ENCODE measurements at places on chromosomes 16 and 17.

- DNase-seq = no peak
Measured at GRCh38 chr17:77434136-77435114, 293.7 kb downstream of the SEC14L1 start.

DNA sequence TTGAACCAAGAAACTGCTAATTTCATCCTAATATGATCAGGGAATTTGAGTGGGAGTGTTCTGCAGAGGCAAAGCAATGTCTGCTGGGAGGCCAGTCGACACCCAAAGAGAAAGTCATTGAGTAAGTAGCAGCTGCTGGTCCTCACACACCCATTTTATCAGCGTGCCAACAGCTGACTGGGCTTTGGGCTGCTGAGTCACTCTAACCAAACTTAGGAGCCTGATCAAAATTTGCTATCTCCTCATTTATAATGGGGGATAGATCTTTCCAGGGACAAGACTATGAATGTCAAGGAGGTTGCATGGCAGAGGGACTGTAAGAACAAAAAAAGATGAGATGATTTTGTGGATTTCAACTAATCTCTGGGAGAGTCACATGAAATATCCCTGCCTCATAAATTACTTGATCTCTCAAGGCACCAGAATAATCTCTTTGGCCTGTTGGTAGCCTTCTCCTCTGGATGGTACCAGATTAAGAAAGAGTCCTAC, 32.9 kb downstream of the CPSF4L start:
- DNase-seq = peak; percentile 90

GRCh38 chr16:85927959-85928358, 29.0 kb downstream of the IRF8 start:
- DNase-seq = no peak

DNA sequence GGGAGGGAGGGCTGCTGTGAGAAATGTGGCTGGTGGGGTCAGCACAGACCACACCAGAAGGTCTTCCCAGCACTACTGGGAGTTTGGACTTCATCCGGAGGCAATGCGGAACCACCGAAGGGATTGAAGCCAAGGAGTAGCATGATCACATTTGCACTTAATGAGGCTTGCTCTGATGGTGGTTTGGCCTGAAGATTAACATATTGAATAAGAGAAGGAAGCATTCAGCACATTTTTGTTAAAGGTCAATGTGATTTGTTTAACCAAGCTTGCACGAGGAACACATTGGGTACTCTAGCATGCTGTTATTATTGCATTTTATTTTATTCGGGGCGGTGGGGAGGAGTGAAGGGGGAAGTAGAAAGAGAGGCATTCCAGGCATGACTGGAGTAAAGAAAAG, 378.6 kb downstream of the UTP18 start:
- DNase-seq = no peak

- DNase-seq = peak; percentile 62
Measured at GRCh38 chr17:29710520-29710884, 87.8 kb upstream of the CORO6 start.

- no peak for DNase-seq
Measured at GRCh38 chr17:4201226-4201625, 58.2 kb downstream of the CYB5D2 start.

DNA sequence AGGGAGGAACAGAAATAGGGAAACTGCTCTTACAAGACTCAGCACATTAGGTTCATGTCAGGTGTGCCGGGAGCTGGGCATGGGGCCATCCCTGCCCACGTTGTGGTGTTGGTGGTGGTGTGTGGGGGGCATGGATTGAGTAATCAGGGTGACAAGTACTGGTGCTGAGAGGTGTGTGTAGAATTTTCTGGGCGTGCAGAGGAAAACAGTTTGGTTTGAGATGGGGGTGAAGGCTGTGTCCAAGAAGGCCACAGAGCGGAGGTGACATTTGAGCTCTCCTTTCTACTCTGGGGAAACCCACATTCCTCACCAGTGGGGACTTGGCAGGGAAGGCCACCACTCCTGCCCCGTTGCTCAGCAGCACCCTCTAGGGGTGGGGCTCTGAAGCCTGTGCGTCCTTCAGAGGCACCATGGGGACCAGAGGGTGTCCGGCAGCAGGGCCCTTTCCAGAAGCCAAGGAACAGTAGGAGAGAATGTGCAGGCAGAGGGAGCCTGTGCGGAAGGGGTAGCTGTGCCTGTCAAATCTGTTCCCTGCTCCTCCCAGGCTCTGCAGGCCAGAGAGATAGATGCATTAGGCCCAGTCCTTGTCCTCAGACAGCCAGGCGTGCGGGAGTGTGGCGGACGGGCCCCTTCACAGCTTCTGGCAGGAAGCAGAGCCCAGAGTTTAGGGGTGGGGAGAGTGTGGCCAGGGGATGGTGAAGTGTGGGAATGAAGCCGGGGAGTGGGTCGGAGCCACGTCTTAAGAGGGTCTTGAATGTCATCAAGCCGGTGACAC, 48.7 kb upstream of the GSE1 start:
- DNase-seq = no peak

GRCh38 chr16:89481356-89481955, 8.9 kb downstream of the ANKRD11 start:
- no peak for DNase-seq

DNA sequence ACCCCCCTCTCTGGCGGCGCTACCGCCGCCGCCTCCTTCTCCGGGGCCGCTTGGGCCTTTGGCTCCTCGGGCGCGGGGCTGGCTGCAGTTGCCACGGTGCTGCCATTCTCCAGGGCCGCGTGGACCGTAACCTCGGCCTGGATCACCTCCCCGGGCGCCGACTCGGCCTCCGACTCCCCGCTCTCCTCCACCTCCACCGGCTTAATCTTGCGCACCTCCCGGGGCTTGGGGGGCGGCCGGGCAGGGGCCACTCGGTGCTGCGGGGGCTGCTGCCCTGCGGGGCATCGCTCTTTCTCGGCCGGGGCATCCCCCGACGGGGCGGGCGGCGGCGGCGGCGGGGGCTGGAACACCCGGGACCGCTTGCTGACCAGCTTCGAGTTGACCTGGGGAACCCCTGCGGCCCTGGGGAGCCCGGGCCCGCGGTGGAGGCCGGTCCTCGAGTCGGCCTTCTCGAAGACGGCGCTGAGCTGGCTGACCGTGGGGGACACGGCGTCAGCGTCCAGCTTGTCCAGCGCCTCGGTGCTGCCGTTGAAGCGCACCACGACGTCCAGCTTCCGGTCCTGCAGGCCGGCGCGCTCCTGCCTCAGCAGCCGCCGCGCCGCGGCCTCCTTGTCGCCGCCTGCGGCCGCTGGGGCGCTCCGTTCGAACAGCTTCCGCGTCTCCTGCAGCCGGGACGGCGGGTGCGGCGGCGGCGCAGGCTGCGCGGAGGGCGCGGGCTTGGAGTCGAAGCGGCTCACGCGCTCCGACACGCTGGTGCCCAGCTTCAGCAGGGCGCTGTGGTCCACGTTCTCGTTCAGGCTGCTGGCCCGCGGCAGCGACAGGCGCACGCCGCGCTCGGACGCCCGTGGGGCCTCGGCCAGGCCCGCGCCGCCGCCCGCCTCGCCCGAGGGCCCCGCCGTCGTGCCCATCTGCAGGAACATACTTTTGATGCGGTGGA, 792 bp downstream of the PPP1R9B start:
- peak; percentile 67 for DNase-seq

DNA sequence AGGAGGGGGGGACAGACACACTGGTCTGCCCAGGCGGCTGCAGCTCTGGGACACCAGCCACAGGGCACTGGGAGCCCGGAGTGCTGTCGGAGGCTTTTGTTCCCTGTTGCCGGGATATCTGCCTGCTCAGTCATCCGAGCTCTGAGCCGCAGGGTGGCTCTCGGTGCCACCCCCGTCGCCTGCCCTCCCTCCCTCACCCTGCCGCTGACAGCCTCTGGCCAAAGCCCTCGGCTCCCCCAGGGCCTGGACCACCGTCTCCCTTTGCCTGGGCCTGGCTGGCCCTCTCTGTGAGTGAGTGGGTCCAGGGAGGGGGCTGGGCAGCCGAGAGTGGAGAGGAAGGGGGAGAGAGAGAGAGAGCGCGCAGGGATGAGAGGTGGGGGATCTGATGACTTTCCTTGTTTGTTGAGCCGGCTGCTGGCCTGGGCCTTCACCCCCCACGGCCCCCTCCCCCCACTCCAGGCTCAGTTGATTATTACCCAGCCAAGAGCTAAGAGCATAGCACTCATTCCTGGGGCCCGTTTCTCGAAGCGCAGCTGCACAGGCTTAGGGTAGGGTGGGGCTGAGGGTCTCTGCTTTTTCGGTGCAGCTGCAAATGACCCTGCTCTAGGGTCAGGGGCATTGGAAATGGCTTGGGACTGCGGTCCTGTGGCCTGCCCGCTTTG, 2.7 kb downstream of the FOXJ1 start:
- DNase-seq = no peak

DNA sequence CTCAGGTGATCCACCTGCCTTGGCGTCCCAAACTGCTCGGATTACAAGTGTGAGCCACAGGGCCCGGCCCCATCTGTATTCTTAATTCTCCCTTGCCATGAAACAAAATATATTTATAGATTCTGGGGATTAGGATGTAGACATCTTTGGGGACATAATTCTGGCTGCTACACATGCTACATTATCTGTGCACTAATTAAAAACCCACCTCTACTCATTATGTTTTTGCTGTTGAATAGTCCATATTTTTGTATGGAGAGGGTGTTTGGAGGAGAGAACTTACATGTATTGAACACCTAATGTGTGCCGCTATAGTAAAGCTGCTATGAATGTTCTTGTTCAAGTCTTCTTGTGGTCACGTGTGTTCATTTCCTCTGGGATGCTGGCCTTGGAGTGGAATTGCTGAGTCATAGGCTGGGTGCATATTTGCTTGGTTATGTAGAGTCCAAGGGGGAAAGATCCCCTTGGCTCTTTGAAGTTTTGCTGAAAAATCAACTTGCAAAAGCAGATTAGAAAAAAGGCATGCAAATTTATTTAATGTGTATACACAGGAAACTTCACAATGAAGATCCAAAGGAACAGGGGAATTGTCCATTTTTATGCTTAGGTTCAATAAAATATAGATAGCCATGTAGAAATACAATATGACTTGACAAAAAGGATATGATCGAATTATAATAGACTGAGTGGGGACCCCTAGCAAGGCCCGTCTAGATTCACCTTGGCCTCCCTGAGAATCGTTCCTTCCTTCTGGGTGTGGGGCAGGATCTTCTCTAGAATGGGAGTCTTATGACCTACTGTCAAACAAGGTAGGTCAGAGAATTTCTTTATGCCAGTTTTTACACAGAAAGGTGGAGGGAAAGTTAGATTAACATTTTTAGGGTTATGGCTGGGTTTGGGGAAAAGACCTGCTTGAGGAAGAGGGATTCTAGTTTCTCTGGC, 42.1 kb upstream of the GPRC5B start:
- DNase-seq = peak; percentile 57

GRCh38 chr17:39447561-39447960, 3.5 kb downstream of the MED1 start:
- no peak for DNase-seq

DNA sequence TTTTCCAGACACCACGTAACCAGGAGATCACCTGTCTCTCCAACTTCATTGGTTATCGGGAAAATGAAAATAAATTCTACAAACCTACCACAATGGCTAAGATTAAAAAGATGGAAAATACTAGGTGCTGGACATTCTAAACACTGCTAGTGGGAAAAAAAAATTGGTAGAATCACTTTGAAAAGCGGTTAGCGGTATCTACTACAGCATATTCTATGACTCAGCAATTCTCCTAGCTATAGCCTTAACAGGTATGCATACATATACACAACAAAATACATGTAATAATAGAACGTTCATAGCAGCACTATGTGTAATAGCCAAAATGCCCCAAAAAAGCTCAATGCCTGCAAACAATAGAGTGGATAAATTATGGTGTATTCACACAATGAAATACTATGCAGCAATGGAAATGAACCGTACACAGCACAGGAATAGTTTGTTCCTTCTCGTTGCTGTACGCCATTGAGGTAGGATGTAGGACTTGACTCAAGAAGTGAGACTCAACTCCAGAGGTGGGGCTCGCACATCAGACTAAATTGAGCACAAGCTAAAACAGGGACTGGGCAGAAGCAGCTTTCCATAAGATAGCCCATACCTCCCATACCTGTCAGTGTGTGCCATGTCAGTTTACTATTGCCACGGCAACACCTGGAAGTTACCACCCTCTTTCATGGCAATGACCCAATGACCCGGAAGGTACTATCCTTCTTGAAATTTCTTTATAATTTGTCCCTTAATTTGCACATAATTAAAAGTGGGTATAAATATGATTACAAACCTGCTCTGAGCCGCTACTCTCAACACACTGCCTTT, 44.8 kb downstream of the RNF157 start:
- DNase-seq = no peak

GRCh38 chr17:13346081-13346533, 255.6 kb downstream of the HS3ST3A1 start:
- DNase-seq = peak; percentile 98

- peak; percentile 80 for DNase-seq
Measured at GRCh38 chr16:30541502-30542329, 7.1 kb upstream of the ZNF747 start.

- DNase-seq = no peak
Measured at GRCh38 chr17:9816472-9816871, 5.4 kb downstream of the GSG1L2 start.

DNA sequence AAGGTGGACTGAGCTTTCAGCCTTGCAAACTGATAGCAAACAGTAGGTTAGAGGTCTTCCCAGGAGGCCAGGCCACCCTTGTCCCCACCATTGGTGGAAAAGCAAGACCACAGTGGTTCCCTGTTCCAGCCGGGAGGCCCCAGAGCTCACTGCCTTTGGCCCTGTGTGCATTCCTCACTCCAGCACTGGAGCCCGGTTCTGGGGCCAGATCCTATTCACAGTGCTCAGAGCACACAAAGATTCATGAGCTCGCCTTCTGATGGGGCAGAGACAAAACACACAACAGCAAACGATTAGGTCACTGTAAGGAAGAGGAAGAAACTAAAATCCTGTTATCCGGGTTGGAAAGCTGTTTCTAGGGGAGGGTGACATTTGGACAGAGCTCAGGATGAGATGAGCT, 5.6 kb upstream of the PGS1 start:
- DNase-seq = no peak

GRCh38 chr16:73956587-73957494, 339.8 kb upstream of the PSMD7 start:
- DNase-seq = peak; percentile 52

GRCh38 chr17:58913971-58914769, 158.5 kb downstream of the PPM1E start:
- peak; percentile 75 for DNase-seq

- DNase-seq = peak; percentile 79
Measured at GRCh38 chr16:89721546-89722391, 432 bp downstream of the ZNF276 start.

- no peak for DNase-seq
Measured at GRCh38 chr16:85965125-85965524, 66.2 kb downstream of the IRF8 start.

DNA sequence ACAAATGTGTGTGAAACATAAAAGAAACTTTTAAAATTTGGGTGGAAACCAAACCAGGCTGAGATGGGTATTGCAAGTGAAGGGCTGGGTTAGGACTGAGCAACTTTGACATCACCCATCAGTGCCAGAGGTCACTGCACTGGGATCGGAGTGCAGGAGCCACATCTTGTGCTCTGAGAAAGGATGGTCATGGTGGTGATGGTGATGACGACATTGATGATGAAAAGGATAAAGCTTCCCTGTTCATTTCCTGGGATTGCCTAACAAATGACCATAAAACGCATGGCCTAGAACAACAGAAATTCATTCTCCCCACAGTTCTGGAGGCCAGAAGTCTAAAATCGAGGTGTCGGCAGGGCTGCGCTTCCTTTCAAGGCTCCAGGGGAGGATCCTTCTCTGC, 324.0 kb downstream of the MAF start:
- DNase-seq = no peak
